ENCODE measurements at places on chromosomes 3 and 15.

GRCh38 chr3:31957106-31957505, 24.0 kb downstream of the OSBPL10 start:
- no peak for DNase-seq

GRCh38 chr15:41011055-41011815, 58.0 kb downstream of the CHAC1 start:
- no peak for DNase-seq

DNA sequence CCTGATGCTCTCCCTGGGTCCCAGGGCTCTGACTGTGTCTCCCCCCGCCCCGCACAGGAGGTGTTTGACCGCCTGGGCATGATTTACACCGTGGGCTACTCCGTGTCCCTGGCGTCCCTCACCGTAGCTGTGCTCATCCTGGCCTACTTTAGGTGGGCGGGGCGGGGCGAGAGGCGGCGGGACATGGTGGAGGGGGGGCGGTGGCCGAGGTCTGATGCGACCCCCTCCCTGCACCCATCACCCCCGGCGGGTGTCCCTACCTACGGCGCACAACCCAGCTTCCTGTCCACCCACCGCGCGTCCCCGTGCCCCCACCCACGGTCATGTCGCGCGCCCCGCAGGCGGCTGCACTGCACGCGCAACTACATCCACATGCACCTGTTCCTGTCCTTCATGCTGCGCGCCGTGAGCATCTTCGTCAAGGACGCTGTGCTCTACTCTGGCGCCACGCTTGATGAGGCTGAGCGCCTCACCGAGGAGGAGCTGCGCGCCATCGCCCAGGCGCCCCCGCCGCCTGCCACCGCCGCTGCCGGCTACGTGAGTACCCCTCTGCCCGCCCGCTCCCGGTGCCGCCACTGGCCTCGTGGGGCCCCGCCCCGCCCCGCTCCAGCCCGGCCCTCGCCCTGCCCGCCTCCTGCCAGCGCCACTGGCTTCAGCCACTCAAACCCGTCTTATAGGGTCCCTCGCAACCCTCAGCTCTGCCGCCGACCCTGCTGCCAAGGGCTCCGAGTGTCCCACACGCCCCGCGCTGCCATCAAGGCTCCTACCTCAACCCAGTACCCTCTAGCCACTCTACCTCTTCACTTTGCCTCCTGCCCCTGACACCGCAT, 21.0 kb downstream of the PTH1R start:
- DNase-seq = no peak

DNA sequence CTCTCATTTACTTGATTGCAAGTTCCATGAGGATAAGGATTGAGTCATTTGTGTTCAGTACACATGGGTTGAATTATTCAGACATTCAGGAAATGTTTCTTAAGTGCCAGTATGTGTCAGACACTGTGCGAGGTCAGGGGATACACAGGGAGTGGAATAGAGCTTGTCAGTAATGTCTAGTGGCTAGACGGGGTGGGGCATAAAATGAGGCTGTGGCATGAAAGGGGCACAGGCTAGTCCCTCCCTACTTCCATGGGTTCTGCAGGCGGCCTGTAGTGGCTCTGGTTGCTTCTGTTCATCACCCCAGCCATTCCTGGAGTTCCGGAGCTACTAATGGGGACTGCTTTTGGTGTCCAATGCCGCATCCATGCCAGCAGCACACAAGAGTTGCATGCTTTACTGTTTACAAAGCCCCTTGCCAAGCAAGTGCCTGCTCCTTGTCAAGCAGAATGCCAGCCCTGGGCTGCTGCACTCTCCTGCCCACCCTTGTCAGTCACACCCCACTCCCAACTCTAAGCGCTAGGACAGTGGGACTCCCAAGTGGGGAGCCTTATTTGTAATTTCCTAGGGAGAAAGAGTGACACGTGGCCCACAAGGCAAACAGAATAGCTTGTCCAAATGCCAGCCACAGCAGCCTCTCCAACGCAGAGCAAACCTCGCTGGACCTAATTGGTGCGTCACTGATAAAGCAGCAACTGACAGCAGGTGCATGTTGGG, 70.8 kb downstream of the RAB11A start:
- no peak for DNase-seq

- no peak for DNase-seq
Measured at GRCh38 chr3:135165260-135165659, 370.2 kb downstream of the EPHB1 start.

GRCh38 chr3:192597506-192597905, 129.8 kb downstream of the FGF12 start:
- no peak for DNase-seq

GRCh38 chr3:127221037-127221436, 28.1 kb downstream of the PRR23E start:
- no peak for DNase-seq

- peak; percentile 53 for DNase-seq
Measured at GRCh38 chr3:178777718-178778411, 241.6 kb downstream of the KCNMB2 start.

GRCh38 chr3:65523878-65524277, 514.8 kb downstream of the MAGI1 start:
- DNase-seq = no peak

DNA sequence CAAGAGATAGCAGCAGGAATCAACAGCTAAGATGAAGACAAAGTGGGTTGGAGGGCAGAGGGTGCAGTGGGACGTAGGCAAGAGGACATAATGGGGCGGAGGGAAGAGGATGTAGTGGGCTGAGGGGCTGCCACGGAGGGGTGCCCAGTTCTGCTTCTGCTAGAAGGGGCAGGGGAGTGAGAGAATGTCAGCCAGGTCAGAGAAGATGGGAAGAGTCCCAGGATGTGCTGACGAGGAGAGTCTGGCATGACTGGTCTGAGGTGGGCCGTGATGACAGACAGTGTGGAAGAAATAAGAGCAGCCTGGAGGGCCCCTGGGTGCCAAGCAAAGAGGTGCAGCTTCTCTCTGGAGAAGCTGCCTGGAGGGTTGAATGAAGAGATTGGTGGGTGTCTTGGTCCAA, 4.0 kb downstream of the SPSB4 start:
- no peak for DNase-seq

- no peak for DNase-seq
Measured at GRCh38 chr3:117219296-117219695, 509.7 kb downstream of the TUSC7 start.

- no peak for DNase-seq
Measured at GRCh38 chr3:11154036-11154952, at the start of gene HRH1. TSS of gene HRH1 (plus strand) at chr3:11154493. CDS start at chr3:11259038, 104,545 bp downstream.

- DNase-seq = no peak
Measured at GRCh38 chr15:51053571-51053970, 41.1 kb downstream of the TNFAIP8L3 start.

DNA sequence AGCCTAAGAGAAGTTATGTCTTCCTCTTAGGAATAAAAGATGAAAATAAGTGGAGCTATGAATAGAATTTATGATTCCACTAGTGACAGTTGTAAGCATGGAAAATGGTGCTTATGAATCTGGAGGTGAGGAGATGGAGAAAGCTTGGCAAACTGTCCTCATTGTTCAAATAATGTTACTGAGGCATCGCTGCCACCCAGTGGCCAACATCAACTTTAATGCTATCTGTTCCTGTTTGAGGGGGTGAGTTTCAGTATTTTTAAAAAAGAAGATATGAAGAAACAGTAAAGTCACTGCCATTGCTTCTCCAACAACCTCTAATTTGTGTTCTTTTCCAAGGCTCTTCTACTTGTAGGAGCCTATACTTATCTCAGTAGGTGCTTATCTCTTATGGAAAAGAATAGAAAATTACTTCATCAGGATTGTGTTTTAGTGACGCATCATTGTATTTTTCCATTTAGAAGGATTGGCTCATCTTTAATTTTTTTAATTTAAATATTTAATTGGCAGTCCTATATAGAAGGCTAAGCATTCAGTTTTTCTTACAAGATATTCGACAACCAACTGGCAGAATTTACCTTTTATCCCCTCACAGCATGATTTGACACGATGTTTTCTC, 260.4 kb upstream of the P2RY1 start:
- DNase-seq = peak; percentile 68

GRCh38 chr15:88132499-88132898, 124.0 kb downstream of the NTRK3 start:
- DNase-seq = no peak

GRCh38 chr15:73841756-73842725, 31.3 kb upstream of the TBC1D21 start:
- no peak for DNase-seq

GRCh38 chr3:48543271-48543866, 13.2 kb downstream of the PFKFB4 start:
- no peak for DNase-seq

GRCh38 chr3:123618768-123619484, 34.1 kb upstream of the HACD2 start:
- no peak for DNase-seq

GRCh38 chr3:81045976-81046375, 715.5 kb downstream of the GBE1 start:
- no peak for DNase-seq

GRCh38 chr3:27888562-27888961, 166.4 kb upstream of the EOMES start:
- DNase-seq = no peak

- no peak for DNase-seq
Measured at GRCh38 chr15:48899793-48900192, 21.9 kb downstream of the EID1 start.

DNA sequence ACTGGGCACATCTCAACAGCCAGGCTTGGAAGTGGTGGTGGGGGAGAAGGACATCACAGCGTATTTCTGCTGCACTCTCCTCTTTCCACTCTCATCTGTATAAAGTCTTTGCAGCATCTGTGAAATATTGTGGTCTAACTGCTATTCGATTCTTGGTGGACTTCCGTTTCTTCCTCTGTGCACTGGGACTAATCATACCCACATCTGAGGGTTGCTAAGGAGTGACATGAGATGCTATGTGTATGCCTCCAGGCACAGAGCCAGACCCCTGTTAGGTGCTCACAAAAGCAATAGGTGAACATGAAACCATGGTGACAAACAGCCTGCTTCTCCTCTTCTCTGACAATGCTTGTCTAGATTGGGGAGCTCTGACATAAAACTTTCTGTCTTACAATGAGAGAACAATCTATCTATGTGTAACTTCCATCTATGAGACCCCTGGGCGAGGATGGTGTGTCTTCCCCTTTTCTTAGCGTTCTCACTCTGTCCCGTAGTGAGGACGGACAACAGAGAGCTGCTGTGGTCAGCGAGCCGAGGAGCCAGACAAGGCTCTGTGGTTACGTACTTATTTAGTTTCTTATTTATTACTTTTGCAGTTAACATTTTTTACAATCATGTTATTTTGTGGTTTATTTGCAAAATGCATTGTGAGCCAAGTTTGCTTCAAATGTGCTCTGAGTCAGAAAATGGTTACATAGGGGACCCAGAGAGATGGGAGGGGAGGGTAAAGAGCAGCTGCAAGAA, 196.7 kb upstream of the TPRG1 start:
- DNase-seq = peak; percentile 43

GRCh38 chr3:52221563-52222318, 3.7 kb downstream of the TLR9 start:
- no peak for DNase-seq

- no peak for DNase-seq
Measured at GRCh38 chr3:120741837-120742197, 499 bp downstream of the RABL3 start.

GRCh38 chr15:69021895-69022294, 7.4 kb downstream of the NOX5 start:
- DNase-seq = no peak

DNA sequence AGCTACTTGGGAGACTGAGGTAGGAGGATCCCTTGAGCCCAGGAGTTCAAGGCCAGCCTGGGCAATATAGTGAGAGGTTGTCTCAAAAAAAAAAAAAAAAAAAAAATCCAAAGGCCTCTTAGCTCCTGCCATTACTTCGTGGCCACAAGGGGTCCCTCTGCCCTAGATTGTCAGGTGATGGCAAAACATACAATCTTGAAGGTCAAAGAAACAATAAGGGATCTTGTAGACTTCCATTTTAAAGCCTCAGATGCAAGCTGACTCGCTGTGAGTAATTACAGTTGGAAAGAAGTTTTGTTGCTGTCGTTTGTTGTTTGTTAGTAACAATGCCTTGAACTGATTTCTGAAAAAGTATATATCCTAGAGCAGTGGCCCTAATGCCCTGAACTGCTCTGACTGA, 55.9 kb upstream of the PLCL2 start:
- DNase-seq = peak; percentile 85

DNA sequence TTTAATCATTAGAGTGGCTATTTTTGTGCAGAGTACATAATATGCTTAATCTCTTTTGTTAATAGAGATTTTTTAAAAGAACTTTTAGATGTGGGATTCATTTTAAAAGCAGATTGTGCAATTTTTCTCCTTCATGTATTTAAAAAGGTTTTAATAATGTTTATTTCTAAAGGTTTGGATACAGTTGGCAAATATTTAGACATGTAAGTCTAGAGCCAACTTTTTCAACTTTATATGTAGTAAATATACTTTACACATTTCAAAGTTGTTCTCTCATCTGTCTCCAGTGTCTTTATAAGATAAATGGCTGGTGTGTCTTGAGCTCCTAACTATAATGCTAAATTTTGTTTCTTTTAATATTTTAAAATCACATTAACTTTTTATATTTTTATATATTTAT, 22.7 kb upstream of the GOLGA8B start:
- DNase-seq = no peak

DNA sequence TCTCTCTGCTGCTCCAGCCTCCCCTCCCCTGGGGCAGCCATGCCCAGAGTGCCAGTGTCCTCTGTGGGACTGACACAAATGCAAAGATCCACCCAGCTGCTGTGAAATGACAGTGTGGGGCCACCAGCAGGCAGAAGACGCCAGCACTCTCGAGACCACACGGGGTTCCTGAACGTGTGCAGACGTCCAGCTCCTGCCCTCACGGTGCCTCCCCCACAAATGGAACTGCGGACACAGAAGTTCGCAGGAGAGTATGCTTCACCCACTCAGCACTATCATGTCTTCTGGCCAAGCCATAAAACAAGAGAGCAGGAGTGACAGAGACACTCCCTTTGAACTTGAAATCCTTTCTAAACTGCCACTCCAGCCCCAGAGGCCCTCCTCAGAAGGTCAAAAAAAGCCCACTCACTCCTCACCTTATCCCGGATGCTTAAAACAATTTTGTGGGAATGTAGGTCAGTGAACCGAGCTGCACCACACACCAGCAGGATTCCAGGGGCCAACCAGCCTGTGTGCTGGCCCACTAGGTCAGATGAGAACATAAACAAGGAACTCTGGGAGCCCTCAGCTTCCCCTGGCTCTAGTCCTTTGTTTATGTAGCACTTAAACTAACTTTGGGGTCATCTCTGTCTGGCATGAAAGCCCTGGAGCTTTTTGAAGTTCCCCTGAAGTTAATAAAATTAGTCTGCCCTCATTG, 112.6 kb downstream of the DNAJB8 start:
- DNase-seq = no peak

GRCh38 chr3:37986479-37987314, 3.9 kb upstream of the VILL start:
- DNase-seq = no peak

GRCh38 chr3:71657831-71658530, 67.2 kb downstream of the EIF4E3 start:
- no peak for DNase-seq

- peak; percentile 26 for DNase-seq
Measured at GRCh38 chr3:78918361-78919020, 849.3 kb downstream of the ROBO1 start.

GRCh38 chr3:146881356-146881755, 276.2 kb upstream of the PLSCR5 start:
- DNase-seq = no peak

GRCh38 chr3:125136515-125136914, 76.0 kb downstream of the SLC12A8 start:
- peak; percentile 70 for DNase-seq

GRCh38 chr3:146189519-146190173, 28.7 kb upstream of the PLOD2 start:
- DNase-seq = peak; percentile 57
